ENCODE measurements at places on chromosomes 2 and 18.

DNA sequence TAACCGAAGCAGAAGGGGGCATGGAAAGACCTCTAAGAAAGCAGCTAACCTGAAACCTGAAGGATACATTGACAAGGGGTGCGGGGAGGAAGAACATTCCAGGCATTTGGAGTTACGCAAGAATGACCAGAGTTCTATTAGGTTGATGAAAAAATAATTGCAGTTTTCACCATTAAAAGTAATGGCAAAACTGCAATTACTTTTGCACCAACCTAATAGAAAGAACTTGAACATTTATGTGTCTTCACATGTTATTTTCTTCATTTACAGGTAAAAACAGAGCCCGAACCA is 110.5 kb downstream of the LYPD6B start:
- DNase-seq: no peak

DNA sequence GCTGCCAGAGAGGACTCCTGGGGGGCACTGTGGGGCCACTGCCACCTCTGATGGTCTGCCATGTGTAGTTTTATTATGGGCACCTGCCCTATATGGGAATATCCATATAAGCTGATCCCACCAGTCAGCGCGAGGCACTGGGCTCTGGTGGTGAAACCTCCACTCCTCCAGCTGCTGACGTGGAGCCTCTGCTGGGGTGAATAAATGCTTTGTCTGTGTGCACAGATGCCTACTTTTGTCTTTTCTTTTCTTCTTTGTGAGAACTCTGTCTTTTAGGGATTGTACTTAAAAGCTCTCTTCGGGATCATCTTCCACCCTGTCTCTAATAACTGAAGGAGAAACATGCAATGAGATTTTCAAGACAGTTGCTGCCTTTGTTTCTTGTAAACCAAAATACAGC is 68.9 kb upstream of the NCK2 start:
- DNase-seq: no peak

- no peak for DNase-seq
Measured at GRCh38 chr2:189574793-189575475, 5.7 kb downstream of the SLC40A1 start.

- no peak for DNase-seq
Measured at GRCh38 chr18:55853268-55853667, 265.3 kb upstream of the TCF4 start.

DNA sequence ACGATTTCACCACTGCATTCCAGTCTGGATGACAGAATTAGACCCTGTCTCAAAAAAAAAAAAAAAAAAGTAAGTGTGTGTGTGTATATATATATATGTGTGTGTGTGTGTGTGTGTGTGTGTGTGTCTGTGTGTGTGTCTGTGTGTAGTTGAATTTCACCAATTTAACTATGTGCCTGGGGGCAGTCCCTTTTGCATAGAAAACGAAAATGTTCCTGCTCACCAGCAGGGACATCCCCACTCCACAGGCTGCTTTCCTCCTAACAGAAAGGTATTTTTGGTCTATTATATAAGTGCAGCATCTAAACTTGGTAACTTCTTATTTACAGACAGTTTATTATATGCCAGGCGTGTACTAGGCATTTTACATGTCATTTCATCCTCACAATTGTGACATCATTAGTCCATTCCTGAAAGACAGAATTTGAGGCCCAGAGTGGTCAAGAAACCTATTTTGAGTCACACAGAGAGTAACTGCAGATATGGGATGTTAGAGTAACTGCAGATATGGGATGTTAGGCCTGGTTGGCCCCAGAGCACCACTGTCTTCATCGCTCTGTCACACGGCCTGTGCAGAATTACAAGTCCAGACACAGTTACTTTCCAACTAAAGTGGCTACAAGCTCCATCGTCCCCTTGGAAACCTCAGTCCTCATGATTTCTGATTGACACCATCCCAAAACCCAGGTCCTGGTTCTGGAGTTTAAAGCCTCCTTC is 9.3 kb upstream of the TTL start:
- DNase-seq: no peak

- DNase-seq: no peak
Measured at GRCh38 chr18:2948038-2948437, 64.9 kb downstream of the LPIN2 start.

DNA sequence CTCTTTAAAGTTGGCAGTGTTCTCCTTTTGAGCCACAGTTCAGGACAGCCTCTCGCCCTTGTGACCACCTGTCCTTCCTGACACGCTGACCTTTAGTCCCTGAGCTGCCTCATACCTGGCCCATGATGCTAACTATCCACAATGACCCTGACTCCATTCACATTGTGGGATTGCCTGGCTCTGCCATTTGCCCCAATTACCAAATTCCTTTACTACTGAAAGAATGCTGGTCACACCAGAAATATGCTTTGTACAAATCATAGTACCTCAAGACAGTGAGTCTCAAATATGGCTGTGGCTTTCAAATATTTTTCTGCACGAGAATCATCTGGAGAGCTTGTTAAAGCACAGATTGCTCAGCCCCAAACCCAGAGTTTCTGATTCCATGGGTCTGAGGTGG is 54.2 kb downstream of the LTBP1 start:
- DNase-seq: no peak

- DNase-seq: no peak
Measured at GRCh38 chr2:224252631-224253030, 149.3 kb downstream of the FAM124B start.

DNA sequence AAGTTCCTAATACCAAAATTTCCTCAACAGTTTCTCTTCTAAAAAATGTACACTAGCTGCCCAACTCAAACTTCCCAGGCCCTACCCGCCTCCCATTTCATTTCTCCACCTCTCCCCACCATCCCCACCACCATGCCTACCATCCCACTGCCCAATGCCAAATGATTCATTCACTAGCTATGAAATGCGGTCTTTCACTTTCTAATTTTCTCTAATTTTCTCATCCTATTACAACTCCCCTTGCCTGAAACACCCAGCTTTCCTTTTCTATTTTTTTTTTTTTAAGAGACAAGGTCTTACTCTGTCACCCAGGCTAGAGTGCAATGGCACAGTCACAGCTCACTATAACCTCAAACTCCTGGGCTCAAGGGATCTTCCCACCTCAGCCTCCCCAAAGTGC is 38.4 kb downstream of the KIDINS220 start:
- DNase-seq: no peak

DNA sequence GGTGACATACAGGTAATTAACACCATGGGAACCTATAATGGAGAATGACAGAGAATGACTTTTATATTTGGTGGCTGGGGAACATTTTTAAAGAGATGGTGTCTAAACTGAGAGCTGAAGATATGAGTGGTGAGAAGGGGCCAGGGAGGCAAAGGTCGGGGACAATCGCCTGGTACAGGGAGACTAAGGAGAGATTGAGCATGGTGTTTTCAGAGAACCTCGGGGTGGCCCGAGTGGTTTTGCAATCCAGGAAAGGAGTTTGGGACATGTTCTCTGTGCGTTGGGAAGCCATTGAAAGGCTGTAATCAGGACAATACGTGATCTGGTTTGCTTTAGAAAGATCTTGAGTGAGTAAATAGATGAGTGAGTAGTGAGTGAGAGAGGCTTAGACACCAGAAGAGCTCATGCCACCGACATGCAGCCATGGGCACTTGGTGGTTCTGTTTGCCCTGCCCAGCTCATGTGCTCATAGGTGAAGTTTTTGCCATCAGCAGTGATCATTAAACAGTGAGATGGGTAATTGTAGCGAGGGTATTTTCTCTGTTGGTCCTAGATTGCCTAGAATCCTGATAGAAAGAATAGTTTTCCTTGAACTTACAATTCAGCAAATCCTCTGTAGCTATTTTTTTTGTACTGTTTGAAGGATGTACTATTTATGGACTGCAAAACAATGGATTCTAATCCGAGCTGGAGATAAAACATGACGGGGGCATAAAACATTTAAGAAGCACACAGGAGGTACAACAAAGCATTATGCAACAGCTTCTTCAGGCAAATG is 114.7 kb downstream of the SH3RF3 start:
- no peak for DNase-seq

DNA sequence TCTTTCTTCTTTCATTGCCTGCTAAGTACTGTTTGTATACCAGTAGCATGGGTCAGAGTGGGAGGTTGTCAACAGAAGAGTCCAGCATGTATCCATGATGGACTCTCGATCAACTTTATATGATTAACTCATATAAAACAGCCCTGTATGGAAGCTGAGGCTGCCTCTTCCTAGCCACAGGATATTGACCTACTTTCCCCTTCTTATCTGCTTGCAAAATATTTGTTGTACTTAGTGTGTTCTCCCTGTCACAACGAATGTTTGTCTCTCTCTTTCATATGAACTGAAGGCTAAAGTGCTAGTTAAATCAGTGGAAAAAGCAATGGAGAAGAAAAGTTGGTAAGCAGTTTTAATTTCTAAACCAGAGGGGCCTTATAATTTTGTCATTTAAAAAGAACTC is 17.8 kb downstream of the MYO1B start:
- no peak for DNase-seq

DNA sequence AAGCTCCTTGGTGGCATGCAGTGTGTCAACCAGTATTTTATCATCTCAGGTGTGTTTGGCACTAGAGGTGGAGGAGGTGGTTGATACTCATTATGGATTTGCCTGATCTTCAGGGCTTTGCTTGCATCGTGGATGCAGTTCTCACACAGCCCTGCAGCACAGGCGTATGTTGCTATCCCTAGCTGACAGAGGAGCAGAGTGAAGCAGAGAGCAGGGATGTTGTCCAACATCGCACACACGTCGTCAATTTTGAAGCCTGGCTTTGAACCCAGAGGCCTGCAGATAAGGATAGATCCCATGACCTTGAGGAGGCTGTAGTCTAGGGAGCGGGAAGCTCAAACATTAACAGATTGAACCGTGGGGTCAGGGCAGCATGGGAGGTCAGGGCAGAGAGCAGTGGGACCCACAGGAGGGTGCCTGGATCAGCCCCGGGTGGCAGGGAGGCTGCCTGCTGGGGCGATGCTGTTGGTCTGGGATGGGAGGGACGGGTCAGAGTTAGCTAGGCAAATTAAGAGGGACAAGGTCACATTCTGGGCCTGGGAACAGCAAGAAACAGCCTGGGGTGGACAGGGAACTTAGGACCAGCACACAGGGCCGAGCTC is 4.2 kb downstream of the RNF144A start:
- no peak for DNase-seq

- no peak for DNase-seq
Measured at GRCh38 chr2:42602876-42603219, 34.4 kb downstream of the MTA3 start.

- no peak for DNase-seq
Measured at GRCh38 chr2:20148426-20148922, 76.5 kb downstream of the SDC1 start.

GRCh38 chr2:160294339-160294803 is 94.3 kb upstream of the ITGB6 start:
- DNase-seq: no peak

DNA sequence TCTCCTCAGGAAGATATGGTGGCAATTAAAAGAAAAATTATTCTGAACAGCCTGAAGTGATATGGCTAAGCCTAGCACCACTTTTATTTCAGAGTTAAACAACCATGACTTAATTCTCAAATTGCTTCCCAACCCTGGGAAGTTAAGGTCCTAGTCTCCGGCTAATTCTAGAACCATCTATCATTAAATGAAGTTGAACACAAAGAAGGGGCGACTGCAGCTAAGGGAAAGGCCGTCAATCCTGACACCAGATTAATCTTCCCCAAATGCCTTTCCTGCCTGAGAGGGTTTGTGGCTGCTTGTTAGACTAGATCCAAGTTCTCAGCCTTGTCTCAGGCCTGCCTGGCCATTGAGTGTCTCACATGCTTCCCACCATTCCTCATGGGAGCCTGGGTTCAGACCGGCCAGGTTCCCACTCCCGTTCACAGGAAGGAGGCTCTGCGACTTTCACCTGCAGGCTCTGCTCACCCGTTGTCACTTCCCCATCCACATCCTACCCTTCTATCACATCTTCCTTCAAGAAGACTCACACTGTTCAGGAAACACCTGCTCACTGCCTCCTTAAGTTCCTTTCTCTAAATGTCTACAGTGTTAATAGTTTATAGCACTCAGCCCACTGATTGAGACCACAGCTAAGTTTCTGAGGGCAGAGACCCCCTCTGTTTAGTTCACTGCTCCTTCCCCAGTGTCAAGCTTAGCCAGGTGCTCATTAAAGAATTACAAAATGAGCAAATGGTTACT is 282.9 kb upstream of the REV1 start:
- no peak for DNase-seq

GRCh38 chr2:169637620-169638019 is 53.5 kb downstream of the PPIG start:
- DNase-seq: no peak

DNA sequence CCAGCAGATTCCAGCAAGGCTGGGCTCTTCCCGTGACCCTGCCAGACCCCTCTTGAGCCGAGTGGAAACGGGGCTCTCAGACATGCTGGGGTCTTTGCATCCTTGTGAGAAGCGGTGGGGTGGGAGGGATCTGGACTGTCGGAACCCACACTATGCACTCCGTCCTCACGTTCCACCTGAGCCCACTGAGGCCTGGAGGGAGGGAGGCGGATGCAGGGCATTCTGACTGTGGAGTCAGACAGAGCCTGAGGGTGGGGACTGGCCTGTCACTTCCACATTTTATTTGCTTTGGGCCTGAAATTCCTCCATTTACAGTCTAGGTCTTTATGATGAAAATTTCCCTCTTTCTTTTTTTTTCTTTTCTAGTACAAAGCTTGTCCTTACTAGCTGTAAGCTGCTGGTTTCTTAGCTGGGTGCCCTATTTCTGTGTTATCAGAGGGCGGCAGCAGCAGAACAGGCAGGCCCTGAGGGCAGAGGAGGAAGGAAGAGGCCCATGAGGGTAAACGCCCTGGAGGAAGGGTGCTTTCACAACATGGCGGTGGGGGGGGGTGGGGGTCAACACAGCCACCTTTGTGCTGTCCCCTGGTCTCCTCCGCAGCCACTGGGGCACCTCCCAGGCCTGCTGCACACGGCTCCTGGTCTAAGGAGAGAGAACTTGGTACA is 373.5 kb upstream of the MYT1L start:
- no peak for DNase-seq

DNA sequence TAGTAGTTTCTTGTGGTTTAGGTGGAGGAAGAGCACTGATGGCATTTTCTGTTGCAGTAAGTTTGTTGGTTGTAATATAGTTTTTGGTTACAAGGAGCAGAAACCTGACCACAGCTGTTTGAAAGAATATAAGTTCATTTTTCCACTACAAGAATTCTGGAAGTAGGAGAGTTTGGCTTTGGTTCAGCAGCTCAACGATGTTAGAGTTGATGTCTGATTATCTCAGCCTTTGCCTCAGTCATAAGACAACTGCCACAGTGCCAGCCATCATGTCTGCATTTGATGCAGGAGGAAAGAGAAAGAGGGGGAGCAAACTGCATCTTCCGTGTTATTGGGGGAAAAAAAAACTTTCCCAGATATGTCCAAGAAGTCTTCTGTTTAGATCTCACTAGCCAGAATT is 119.1 kb downstream of the LYPD1 start:
- DNase-seq: no peak

GRCh38 chr2:128639693-128640092 is 321.0 kb upstream of the HS6ST1 start:
- DNase-seq: no peak
